ENCODE measurements at places on chromosomes 5 and 9.

GRCh38 chr9:120383999-120384924 lies 195.7 kb downstream of the CDK5RAP2 start:
- no peak for DNase-seq

GRCh38 chr9:91944711-91945110 lies 5.3 kb downstream of the ROR2 start:
- DNase-seq = no peak

DNA sequence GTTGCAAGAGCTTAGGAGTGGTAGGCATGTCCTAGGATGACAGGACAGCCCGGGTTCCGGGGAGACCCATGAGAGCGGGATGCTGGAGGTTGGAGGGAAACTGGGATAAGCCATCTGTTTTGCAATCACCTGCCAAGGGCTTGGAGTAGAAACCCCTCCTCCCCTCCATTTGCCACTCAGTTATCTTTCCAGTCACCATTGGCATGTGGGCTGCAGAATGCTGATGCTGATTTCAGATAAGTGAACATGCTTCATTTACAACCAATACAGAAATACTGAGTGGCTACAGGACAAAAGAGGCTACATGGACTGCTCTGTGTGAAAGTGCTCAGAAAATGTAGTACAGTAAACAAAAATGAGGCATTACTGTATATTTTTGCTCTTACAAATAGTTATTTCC lies 93.4 kb upstream of the KIF2A start:
- no peak for DNase-seq

DNA sequence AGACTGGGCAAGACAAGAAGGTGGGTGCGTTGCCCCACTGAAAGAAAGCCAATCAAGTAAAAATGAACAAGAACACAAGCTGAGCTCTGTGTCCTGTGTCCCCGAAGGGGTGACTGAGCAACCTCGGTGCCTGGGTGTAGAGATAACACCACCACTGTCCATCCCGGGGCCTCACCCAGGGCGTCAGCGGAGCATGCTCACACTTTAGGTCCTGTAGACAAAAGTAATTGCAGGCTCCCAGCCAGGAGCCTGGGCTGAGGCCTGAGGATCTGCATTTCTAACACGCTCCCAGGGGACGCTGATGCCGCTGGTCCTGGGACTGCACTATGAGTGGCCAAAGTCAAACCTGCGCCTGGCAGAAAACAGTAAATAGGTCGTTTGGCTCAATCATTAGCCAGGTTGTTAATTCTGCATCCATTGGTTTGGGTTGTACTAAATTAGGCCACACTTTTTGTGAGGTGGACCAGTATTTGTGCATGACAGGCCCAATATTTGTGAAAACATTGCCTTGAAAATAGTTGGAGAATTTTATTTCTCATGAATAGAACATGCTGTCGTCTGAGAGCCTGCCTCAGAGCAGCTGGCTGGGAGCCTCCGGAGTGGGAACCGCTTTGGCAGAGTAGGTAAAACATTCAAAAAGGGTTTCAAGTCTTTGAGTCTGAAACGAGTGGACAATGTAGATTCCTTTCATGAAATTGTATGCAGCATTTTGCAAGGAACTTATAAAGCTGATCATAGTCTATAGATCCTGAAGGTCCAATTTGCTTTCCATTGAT lies 38.3 kb downstream of the ANKRD33B start:
- no peak for DNase-seq

DNA sequence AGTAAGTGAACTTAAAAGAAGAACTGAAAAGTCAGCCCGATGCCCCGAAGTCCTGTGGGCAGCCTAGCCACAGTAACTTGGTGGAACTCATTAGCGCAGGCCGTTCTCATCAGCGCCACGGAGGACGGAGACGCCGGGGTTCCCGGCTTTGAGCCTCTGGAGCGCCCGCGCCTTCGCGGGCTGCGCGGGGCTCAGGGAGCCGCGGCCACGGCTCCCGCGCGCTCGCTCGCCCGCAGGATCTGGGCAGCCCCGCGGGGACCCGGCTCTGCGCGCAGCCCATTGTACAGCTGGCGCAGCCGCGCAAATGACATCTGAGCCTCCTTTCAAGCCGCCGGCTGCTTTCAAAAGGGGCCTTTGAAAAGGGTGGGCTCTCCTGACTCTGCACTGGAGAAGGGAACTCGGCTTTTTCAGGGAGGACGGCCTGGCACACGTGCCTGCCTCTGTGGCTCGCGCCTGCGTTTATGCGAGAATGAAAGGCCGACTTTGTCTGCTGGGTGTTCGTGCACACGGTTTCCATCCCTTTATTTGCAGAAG lies 40.7 kb downstream of the TLR4 start:
- no peak for DNase-seq

GRCh38 chr5:58499231-58499630 lies 8.0 kb downstream of the GAPT start:
- no peak for DNase-seq

DNA sequence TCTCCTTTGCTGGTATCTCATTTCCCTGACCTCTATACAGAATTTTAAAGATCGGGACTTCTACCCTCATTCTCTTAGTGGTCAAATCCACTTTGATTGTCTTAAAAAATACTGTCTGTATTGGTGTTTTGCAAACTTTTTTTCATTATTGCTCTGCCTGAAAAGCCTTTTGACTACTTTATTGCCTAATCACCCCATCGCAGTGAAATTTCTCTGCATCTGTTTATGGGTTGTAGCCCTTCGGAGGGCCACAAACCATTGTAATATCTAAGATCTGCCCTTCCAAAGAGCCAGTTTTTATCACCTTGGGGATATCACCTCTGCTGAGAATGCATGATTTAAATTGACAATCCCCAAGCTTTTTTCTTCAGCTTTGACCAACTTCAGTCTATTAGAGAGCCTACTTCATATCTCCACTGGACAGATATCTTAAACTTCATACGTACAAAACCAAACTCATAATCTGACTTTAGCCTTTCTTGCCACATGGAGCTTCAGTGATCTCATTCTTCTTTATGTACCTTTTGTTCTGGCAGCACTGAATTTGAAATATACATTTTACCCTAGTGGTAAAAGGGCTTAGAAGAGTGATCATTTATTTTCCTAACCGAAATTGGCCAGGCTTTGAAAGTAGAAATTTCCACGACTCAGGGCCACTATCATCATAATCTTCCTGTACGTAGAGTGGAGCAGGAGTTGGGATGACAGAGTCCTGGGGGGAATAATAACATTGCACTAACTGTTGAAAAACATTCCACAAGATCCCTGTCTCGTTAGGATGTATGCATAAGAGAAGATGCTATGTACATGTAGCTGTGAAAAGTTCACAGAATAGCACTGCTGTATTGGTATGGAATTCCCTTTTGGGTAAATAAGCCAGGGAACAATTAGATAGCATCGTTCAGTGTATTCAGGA lies 21.4 kb downstream of the KIF2A start:
- no peak for DNase-seq

GRCh38 chr5:37715361-37715760 lies 124.5 kb downstream of the GDNF start:
- DNase-seq = no peak

DNA sequence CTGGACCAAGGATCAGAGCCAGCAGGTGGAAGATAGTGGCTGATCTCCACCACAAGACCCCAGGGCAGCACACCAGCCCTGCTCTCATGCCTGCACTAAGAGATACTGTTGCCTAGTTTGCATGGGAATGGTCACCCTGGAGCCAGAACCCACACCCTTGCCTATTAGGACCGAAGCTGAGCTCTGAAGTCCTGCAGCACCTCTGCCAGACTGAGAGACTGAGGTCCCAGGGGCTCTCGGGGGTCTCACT lies 11.3 kb downstream of the ACSL6 start:
- no peak for DNase-seq

- no peak for DNase-seq
Measured at GRCh38 chr5:115616472-115616871, 9.4 kb downstream of the TMED7 start.

GRCh38 chr9:4583001-4583400 lies 79.1 kb upstream of the PLPP6 start:
- DNase-seq = no peak

DNA sequence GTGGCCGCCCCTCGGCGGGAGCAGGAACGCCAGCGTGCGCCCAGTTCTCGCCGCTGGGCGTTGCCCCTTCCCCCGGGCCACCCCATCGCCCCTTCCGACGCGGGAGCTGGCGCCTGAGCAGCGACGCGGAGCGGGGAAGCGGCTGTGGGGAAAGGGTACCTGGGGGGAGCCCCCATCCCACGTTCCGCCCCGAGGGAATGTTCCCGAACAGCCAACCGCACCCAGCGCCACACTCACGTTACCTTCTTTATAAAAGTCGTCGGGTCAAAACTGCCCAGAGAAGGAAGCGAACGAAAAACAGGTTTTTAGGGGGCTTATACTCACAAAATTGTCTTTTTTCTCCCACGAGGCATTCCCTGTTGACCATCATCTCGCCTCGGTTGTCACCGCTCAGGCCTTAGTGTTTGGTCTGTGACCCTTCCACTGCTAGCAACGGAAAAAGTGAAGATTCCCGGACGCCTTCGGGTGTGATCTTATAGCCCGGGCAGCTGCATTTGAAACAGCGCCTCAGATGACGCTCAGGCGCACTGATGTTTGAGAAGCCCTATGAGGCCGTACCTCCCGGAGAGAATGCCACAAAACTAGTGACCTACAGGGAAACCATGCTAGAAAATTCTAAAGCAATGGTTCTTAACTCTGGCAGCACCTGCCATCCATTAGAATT lies 475 bp upstream of the GOLM1 start:
- no peak for DNase-seq

DNA sequence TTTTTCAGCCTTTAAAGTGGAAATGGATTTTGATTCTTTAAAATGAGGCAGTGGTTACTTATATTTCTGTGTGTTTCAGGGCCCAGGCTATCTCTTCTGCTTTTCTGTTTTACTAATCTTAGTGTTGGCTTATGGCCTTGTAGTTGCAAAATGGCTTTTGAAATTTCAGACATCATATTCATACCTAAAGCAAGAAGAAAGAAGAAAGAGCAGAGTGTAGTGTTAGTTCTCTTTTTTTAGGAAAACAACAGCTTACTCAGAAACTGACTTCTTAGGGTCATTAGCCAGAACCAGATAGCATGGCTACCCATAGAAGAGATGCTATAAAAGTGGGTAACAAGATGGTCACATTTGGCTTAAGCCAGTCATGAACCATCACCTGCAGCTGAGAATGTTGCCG lies 20.9 kb downstream of the ZBED3 start:
- no peak for DNase-seq

DNA sequence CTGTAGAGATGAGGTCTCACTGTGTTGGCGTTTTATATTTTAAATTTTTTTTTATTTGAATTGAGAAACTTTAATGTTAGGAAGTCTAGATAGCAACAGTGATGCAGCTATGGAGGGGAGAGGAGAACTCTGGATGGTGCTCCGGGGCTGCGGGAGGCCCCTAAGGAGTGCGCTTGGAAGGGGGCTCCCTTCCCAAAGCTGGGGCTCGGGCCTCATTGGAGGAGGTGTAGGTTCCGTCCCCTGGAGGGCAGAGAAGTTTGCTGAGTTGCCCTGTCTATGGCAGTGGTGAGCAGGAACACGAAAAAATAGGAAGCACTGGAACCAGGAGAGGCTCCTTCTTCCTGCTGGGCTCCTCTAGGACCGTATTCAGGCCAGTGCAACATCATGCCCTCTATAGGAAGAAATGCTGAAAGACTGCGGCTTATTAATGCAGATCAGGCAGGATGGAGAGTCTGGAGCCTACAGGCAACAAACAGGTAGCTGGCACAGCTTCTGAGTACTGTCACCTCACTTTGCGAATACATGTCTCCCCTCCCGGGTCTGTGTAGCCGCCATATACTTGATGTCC lies 16.1 kb downstream of the AHRR start:
- DNase-seq = no peak

GRCh38 chr9:111150181-111150580 lies 111.9 kb upstream of the LPAR1 start:
- DNase-seq = no peak

GRCh38 chr9:114588651-114589526 lies 1.3 kb downstream of the ATP6V1G1 start:
- no peak for DNase-seq

DNA sequence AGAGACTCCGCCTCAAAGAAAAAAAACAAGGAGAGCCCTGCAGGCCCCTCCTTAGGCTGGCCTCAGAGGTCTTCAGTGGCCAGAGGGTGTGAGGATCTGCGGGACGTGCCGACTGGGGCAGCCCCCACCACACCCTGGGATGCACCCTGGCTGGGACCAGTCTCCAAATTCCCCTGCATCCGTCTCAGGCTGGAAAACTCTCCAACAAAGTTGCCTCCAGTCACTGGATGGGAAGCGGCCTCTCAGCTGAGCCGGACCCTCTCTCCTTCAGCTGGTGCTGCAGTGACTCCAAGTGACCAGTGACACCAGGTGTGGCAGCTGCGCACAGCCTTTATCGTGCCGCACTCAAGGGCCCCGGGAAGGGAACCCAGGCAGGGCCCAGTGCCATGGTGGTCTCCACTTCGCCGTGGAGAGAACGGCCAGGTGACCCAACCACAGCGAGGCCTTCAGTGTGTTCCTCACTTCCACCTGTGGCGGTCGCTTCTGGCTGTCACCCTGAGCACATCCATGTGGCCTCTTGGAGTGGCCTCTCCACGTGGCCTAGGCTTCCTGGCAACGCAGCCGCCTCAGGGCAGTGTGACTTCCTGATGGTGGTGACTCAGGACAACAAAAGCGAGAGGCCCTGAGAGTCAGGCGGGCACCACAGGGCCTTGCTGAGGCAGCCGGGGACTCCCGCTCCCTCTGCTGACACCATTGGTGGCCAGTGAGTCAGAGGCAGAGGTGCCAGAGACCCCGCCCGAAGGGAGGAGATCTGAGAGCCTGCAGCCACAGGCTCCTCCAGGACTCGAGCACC lies 19.3 kb upstream of the CAMSAP1 start:
- no peak for DNase-seq

- DNase-seq = no peak
Measured at GRCh38 chr5:150670275-150670947, 9.4 kb downstream of the MYOZ3 start.

DNA sequence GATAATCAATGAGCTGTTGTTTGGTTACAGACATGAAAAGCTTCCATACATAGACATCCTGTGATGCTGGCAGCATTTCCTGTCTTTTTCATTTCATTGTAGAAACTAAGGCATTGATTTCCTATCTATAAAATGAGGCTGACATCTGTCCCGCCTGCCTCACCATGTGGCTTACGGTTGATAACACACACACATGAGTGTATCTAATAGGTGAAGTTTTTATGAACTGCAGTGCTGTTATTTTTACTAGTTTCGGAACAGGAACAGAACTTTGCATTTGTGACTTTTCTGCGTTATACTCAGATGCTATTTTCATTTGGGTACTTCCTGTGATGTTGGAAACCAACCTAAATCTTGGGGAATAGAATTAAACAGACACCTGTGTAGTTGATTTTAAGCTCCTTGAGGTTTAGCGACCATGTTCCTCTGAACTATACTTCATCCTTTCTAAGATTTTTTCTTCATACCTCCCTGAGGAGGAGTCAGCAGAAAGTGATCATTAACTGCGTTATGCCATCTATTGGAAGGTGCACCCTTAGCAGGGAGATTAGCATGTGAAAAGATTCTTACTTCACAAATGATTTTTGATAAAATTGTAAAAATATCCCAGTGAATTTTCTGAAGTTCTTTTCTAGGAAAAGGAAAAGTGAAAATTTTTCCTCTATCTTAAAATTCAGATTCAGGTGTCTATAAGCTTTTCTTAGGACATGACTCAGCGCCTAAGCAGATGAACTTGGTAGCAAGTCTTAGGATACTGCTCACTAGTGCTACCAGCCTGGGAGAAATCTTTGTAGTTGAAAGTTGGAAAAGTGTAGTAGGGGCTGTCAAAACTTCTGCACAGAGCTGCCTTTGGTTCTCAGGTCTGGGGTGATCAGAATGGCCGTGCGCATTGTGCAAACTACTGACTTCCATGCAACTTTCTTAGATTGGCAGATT lies 134.5 kb downstream of the TRIO start:
- DNase-seq = no peak

All from stimulated activated CD8-positive, alpha-beta memory T cell treated with anti-CD3 and anti-CD28 coated beads, Interleukin-4, amount 100 ng/mL, for 1 hour (primary cell).